Left ventricle myocardium superior (tissue), 1 donor: ENCODE measurements at places on chromosomes 6 and 20. TPM values are rescaled to one million over a fixed set of nuclear protein-coding genes. Genes with fewer than 3 reads are reported as not detected.

GRCh38 chr20:5197270-5197827 is 70.5 kb downstream of the CDS2 start:
- DNase-seq: peak; percentile 45

- DNase-seq: no peak
Measured at GRCh38 chr6:144346719-144347447, 61.7 kb downstream of the UTRN start.

DNA sequence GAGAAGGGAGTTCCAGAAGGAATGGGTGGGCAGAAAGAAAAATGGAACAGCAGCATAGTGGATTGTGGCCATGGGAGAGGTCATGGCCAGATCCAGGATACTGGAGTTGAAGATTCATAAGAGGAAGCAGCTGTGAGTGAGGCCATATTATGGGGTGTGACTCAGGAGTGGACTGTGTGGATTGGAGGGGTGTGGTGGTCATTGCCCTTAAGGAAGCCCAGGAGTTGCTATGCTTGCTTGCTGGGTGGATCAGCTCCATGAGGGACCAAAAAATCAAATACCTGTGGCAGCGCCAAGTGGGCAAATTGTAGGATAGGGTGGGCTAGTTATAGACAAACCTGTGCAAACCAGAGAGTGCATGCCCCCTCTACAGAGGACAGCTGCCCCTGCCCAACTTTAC is 18.3 kb downstream of the LRRC1 start:
- DNase-seq: no peak

GRCh38 chr6:125101128-125101527 is 52.4 kb upstream of the TPD52L1 start:
- no peak for DNase-seq

TNFRSF21 gene
- 9.3 TPM for total RNA-seq

FUT9 gene
- not detected for total RNA-seq

DNA sequence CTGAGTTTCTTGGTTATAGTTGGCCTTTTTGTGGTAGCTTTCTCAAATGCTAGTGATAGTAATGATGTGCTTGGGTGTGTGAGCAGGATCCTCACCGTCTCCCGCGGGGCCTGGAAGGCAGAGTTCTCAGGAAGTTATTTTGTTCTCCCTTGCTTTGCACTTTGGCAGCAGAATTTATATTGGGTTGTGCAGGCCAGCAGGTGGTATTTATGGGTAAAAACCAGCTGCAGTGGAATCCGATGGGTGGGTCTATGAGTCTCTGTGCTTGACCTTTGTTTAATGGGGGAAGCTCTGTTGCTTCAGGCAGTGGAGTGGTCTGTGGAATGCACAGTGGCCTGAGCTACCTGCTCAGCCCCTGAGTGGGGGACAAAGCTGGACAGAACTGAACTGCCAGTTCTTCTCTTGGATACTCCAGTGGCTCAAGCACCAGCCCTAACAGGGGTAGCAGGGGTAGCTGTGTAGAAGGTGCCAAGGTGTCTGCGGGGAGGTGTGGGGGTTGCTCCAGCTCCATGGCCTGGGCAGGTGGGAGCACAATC is 27.3 kb downstream of the IGF2R start:
- DNase-seq: no peak

HACE1 gene
- total RNA-seq: 6.7 TPM

SCRT2 gene
- total RNA-seq: not detected

JARID2 gene
- total RNA-seq: 10.2 TPM

GJA1 gene
- total RNA-seq: 322 TPM

DNA sequence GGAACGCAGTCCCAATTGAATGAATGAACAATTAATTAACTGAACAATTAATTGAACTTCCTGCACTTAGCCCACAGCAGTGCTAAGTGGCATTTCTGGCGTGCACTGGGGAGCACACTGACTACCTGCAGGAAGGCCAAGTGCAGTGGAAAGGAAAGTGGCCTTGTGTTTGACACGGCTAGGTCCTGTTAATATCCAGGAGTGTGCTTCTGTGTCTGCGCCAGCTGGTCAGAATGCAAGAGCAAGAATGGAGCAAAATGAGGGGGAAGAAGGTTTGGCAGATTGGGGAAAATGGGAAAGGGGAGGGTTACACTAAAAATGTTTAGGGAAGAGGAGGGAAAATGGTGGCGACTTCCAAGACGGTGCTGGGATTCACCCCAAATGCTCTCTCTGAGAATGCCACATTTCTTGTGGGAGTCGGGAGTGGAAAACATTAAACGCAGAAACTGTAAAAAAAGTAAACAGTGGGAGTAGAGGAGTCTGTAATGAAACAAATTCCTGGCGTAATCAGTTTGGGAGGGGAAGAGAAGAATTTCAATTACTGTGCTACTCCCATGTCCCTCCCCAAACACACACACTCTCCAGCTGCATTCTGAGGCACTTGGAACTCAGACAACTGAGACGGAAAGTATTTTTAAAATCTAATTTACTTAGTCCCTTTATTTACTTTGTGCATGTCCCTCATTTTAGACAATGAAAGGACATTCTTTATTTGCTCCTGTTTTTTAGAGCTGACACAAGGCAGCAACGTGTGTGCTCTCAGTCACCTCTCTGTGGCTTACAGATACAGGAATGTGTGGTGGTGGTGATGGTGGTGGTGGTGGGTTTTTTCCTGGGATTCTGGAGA is 64.1 kb downstream of the CLIC5 start:
- DNase-seq: no peak
